Activated naive CD8-positive, alpha-beta T cell treated with anti-CD3 and anti-CD28 coated beads for 36 hours (primary cell): ENCODE measurements at places on chromosomes 5 and 9. TPM values are rescaled to one million over a fixed set of nuclear protein-coding genes. Genes with fewer than 3 reads are reported as not detected.

GRCh38 chr5:125034331-125034730, 287.9 kb upstream of the ZNF608 start:
- DNase-seq = no peak

GRCh38 chr5:137236849-137237507, 262.1 kb downstream of the SPOCK1 start:
- no peak for DNase-seq

LHFPL2 gene
- total RNA-seq = 0.40 TPM

ZSWIM6 gene
- total RNA-seq = 3.2 TPM

GHR gene
- not detected for total RNA-seq
